ENCODE measurements at places on chromosomes 5 and 9.
A peak's percentile ranks its signal among the peaks of the same experiment; 100 is the strongest.

- no peak for DNase-seq
Measured at GRCh38 chr5:164148292-164148691, 642.9 kb downstream of the MAT2B start.

DNA sequence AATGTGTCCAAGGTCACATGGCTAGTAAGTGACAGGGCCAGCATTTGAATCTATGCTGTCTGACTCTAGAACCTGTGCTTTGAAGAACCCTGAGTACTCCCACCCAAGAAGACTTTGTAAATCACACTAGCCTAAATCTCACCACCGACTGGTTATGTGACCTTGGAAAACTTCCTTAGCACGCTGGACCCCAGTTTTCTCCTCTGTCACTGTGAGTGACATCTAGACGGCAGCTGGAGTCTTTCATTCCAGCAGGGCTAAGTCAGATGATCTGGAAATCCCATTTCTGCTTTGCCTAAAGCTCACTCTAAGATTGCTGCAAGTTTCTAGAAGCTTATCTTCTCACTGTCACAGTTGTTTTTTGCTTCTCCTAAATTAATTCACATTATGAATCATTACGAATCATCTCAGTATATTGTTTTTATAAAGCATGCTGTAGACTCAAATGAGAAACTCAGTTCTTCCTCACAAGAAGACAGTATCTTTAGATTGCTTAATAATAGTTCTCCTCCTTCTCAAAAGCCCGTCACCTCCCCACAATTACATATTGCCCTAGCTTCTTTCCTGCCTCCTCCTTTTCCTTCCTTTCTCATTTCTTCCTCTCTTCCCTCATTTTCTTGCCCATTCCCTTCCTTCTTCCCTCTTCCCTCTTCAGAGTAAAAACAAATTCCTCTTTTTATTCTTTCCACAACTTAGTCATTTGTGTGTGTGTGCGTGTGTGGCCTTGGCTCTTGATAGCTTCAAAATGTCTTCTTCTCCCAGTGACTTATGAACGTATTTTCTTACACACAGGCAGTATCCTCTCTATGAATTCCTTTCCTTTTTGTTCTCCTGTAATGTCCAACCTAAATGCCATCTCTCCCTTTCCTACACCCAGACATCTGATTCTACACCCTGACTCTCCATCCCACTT is 16.8 kb downstream of the ALDOB start:
- DNase-seq = peak; percentile 70

- DNase-seq = no peak
Measured at GRCh38 chr5:38576442-38576841, 20.0 kb upstream of the LIFR start.

- DNase-seq = no peak
Measured at GRCh38 chr5:133723126-133723525, 110.8 kb upstream of the FSTL4 start.

DNA sequence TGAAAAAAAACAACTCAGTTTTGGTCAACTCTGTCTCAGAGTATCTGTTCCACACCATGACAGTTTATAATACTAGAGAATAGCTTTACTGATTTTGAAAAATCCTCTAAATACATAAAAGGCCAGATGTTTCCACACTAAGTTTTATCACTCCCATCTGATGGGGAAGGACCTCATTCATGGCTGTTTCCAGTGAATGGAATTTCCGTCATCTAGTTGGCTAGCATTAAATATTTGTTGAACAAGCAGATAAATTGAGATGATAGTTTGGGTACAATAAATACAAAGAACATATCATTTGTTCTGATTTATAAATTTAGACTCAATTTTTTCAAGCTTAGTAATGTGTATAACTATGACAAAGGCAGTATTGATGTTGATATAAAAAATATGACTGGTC is 408.5 kb downstream of the PTPRD start:
- DNase-seq = no peak

- no peak for DNase-seq
Measured at GRCh38 chr5:44887722-44888121, 79.0 kb downstream of the MRPS30 start.

Data from fibroblast of skin of back (primary cell).